RKO (cell line): ENCODE measurements at places on chromosomes 3 and 15.
A peak's percentile ranks its signal among the peaks of the same experiment; 100 is the strongest.

GRCh38 chr15:64991536-64992135 lies 1.9 kb upstream of the SPG21 start:
- DNase-seq = no peak

DNA sequence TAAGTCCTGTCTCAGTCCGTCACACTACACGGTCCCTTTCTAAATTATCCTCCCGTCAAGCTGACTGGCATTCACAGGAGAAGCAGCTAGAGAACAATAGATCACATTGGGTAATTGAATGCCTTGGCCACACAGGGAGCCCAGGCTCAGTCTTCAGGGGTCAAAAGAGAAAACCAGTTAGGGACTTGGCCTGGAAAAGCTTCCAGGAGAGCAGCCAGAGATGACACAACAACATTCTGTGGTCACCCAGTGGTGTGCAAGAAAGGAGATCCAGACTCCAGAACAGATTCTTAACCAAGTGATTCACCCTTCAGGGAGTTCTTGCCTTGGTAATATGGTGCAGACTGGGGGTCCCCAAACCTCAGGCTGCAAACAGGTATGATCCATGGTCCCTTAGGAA lies 15.9 kb downstream of the ARHGAP31 start:
- DNase-seq = no peak

DNA sequence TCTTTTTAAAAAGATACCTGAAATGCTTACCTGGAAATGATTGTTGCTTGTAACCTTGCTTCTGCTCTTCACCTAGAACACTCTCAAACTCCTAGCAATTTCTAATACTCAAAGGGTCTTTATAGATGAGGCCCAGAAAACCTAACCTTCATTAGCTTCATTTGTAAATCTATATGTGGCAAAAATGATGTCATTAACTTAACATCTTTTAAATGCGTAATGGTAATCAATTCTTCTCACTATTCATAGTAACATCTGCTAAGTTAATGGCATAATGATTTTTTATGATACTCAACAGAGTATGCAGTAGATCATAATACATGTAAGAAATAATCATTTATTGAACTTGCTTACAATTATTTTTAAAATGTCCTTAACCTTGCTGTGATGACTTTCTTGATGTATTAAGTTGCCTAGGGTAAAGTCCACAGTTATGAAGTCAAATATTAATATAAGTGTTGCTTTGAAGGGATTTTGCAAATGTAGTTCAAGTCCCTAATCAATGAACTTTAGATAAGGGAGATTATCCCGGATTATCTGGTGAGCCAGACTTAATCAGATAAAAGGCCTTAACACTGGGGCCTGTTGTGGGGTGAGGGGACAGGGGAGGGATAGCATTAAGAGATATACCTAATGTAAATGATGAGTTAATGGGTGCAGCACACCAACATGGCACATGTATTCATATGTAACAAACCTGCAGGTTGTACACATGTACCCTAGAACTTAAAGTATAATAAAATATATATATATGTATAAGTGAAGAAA lies 10.1 kb upstream of the SERPINI2 start:
- no peak for DNase-seq

DNA sequence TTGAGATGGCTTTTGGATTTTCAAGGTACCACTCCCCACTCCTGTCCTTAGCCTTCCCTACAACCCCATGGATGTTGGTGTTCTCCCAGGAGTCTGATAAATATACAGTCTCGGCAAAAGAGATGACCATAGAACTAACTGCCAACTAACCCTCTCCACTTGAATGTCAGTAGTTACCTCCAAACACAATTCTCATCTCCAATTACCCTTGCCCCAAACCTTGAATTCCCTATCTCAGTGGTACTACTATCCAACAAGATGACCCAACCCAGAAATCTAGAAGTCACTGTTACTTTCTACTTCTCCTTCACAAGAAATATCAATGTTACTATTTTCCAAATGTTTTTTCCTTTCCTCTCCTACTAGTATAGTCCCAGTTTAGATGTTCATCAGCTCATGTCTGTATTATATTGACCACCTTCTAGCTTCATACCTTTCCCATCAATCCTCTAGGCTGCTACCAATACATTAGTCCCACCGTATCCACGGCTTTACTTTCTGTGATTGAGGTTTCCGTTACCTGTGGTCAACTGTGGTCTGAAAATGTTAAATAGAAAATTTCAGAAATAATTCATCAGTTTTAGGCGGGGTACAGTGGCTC lies 38.1 kb downstream of the PIGB start:
- DNase-seq = no peak

DNA sequence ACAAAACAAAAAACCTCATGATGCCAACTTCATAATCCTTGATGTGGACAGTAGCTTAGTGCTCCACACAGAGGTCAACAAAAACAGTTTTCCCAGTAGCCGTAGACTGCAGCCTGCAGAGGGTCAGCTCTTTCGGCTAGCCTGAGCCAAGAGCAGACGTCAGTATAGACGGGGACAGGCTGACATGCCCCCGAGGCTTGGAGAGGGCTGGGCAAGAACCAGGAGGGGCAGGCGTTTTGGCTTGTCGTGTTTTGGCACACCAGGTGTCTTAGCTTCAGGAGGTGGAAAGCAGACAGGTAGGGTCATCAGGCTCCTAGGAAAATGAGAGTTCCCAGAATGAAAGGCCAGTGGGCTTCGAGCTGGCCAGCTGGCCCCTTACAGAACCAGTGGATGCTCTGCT lies 21.8 kb downstream of the CAND2 start:
- DNase-seq = no peak

- no peak for DNase-seq
Observed at GRCh38 chr3:10933021-10933420, 59.5 kb upstream of the SLC6A1 start.

DNA sequence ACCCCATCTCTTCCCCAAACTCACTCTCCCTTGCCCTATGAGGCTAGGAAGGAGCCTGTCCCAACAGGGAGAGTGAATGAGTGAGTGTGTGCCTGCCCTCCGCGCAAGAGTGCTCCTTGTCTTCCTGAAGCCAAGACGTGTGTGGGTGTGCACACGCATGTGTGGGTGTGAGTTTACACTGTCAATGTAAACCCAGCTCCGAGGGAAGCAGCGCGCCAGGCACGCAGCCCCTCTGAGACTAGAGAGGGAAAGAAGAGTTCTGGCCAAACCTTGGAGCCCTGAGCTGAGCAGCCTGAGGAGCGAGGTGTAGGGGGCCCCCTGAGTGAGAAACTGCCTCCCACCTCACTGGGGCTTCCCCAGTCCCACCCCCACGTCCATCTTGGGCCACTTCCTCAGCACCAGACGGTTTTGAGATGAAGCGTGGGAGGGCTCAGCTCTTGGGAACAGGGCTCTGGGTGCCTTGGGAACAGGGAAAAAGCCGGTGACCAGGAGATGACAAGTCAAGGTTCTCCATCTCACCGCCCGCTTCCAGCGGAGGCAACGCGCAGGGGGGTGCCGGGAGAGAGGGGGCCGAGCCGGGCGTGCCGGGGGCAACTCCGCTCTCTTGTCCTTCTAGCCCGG lies 5.1 kb downstream of the MECOM start:
- DNase-seq = no peak

DNA sequence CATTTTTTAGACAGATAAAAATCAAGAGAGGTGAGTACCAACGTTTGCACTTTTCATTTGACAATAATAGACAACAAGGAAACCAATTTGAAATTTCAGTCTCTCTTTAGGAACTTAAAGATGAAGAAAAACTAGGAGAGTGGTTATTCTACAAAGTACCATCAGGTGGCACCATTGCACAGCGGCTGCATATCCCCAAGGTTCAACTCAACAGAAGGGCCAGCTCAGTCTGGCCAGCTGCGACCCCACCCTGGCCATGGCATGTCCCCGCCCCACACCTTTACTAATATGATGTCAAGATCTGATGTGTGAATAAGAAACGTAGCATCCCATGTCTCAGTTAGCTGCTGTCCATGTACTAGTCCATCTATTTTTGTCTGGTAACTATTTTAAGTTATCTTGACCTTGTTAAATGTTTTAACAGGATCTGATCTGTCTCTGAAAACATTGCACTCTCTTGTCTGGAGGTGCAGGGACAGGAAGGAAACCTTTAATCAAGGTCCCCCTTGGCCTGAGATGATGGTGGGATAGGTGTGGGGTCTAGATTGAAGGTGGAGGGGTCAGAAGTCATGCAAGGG lies 35.5 kb upstream of the CGNL1 start:
- DNase-seq = peak; percentile 57

GRCh38 chr15:53448232-53449015 lies 311.0 kb downstream of the WDR72 start:
- DNase-seq = no peak

GRCh38 chr3:142180761-142181362 lies 31.5 kb upstream of the TFDP2 start:
- peak; percentile 64 for DNase-seq

DNA sequence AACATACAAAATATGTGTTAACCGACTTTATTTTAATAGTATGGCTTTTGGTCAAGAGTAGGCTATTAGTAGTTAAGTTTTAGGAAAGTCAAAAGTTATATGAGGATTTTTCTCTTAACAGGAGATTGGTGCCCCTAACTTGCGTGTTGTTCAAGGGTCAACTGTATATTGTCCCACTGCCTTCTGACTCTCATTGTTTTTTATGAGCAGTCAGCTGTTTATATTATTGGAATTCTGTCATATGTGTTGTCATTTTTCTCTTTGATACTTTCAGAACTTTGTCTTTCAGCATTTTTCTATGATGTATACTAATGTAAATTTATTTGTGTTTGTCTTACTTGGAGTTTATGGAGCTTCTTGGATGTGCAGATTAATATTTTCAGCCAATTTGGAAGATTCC lies 142.1 kb upstream of the CMC1 start:
- DNase-seq = no peak

DNA sequence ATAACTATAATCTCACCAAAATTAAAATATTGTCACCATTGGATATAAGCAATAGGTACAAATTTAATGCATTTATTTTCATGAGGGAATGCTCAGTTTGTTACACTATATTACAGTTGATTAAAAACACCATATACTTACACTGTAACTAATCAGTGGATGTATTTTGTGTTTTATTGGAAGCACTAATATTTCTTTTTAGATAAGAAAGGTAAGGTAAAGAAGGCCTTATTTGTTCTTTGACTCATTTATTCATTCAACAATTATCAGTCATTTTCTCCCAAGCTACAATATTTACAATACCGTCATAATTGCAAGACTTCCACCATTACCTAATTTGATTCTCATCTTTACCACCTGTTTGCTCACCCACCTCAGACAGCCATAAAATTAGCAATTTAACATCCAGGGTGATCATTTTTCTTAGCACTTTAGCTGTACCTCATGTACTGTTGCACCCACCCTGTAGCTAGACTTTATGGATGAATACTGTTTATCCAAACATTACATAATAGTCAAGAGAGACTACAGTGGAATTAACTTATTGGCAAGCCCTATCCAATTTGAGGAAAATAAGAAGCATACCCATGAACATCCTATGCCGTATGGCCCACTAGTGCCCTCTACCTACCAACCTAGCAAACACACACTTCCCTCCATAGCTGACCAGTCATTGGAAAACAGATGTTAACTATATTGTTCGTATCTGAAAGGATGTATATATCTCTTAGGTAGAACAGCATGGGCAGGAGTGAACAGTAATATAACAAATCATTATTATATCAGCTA lies 229.6 kb downstream of the BBX start:
- peak; percentile 21 for DNase-seq

GRCh38 chr15:100922192-100923040 lies 3.3 kb downstream of the LRRK1 start:
- DNase-seq = no peak

GRCh38 chr3:53744351-53744750 lies 101.9 kb downstream of the CHDH start:
- peak; percentile 6 for DNase-seq

DNA sequence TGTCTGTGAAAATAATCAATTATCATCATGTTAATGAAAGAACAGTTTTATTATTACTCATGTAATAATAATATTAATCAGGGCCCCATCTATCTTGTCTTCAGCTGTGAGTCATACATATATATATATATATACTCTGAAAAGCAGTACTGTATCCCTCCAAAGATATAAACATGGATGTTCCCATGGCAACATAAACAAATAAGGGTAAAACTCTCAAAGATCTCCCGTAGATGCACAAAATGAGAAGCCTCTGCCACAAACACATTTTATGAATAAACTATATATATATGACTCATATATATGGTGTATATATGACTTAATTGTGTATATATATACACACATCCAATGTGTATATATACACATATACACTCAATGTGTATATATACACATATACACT lies 163.8 kb upstream of the ARHGEF26 start:
- no peak for DNase-seq

GRCh38 chr3:131371688-131372066 lies 9.9 kb upstream of the NUDT16 start:
- no peak for DNase-seq

GRCh38 chr3:133855002-133855370 lies 40.7 kb downstream of the RAB6B start:
- no peak for DNase-seq

DNA sequence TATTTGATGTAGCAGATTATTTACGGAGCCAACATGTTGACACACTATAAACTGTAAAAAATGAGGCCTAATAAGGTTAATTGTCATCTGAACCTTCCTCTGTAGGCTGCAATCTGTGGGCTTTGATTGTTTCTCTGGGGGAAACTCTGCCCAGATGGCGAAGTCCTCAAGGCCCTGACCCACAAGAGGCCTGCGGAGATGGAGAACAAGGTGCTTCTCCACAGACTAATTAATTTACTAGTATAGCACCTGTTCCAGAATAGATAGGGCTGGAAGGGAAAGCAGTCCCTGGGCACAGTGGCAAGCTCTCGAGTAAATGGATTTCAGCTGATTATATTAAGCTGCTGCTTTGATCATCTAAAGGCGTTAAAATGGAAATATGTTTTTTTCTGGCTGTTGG lies 338.8 kb upstream of the DNAJC19 start:
- DNase-seq = no peak

DNA sequence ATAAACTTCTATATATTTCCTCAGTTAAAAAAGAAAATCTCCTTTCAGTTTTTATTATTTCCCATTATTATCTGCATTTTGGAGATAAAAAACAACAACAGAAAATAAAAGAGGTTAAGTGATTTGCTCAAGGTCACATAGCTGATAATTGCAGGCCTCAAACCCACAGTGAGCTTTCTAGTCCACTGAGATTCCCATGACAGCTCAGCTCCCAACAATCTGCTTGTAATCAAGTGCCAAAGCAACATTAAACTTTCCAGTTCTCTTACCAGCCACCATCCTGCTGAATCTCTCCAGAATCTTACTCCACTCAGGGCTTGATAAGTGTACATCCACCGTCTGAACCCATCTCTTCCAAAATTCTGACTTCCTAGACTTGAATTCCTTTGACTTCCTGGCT lies 318.2 kb upstream of the SEMA6D start:
- no peak for DNase-seq

GRCh38 chr3:64140651-64141050 lies 84.6 kb downstream of the PRICKLE2 start:
- DNase-seq = no peak

GRCh38 chr3:146780251-146780650 lies 175.1 kb upstream of the PLSCR5 start:
- no peak for DNase-seq

GRCh38 chr3:82080261-82080660 lies 318.8 kb upstream of the GBE1 start:
- DNase-seq = no peak
